ENCODE measurements at places on chromosomes 16 and 17.
A peak's percentile ranks its signal among the peaks of the same experiment; 100 is the strongest.

DNA sequence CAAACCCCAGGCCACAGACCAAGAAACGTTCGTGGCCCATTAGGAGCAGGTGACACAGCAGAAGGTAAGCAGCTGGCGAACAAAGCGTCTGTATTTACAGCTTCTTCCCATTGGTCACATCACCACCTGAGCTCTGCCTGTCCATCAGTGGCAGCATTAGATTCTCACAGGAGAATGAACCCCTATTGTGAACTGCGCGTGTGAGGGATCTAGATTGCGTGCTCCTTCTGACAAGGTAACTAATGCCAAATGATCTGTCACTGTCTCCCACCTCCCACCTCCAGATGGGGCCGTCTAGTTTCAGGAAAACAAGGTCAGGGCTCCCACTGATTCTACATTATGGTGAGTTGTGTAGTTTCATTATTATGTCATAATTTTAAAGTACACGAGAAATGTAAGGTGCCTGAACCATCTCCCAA lies 186.3 kb downstream of the CPPED1 start:
- no peak for DNase-seq

DNA sequence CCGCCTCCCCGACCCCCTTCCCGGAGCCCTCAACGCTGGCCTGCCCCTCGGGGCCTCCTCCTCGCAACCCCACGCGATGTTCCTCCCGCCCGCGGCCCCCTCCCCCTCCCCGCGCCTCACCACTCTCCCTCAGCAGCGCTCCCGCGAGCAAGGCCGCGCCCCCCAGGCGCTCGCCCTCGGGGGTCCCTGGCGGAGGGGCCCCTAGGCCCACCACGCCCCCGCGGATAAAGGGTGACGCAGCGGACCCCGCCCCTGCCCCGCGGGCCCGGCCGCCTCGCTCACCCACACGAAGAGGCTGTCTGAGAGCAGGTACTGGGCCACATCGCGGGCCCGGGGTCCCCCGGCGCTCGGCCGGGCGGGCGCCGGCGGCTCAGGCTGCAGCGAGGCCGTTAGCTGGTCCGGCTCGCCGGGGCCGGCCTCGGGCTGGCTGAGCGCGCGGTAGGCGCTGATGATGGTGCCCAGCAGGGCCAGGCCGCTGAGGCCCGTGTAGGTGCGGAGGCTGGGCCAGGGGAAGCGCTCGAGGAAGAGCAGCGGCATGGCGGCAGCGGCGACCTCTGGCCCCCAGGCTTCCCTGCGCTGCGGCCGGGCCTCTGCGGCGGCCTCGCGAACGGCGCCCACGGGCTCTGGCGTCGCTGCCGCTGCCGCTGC lies 430 bp downstream of the AMFR start:
- no peak for DNase-seq

DNA sequence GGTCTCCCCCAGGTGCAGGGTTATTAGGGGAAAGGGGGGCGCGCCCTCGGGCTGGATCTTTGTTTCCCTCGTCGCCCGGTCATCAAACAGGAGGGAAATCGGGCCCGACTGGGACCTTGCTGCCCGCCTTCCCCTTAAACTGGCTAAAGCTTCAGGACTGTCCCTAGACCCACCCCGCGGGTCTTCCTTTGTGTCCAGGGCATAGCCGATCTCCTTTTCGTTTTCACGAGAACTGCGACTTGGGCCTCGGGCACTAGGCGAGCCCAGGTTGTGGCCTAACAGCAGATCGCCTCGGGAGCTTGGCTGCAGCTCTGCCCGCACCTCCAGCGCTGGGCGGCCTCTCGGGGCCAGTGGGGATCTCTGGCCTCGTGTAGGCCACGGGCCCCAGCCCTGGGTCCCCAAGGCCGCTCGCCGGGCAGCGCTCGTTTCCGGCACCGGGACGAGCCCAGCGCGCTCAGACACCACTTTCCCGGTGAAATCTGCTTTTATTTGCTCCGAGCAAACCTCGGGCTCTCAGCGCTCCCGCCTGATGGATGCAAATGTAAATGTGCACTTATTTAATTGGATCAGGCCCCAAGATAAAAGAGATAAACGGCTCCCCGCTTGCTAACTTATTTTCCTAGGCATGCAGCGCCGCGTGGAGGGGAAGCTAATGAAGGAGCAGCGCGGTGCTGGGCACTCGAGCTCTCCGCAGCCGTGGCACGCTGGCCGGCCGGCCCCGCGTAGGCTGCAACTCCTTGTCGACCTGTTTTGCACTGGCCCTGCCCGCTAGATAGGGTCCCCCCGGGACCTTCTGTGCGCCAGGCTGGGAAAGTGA lies 7.8 kb downstream of the IRX5 start:
- DNase-seq = no peak

- DNase-seq = no peak
These were observed 47.6 kb downstream of the NLRC5 start for GRCh38 chr16:57036945-57037344.

DNA sequence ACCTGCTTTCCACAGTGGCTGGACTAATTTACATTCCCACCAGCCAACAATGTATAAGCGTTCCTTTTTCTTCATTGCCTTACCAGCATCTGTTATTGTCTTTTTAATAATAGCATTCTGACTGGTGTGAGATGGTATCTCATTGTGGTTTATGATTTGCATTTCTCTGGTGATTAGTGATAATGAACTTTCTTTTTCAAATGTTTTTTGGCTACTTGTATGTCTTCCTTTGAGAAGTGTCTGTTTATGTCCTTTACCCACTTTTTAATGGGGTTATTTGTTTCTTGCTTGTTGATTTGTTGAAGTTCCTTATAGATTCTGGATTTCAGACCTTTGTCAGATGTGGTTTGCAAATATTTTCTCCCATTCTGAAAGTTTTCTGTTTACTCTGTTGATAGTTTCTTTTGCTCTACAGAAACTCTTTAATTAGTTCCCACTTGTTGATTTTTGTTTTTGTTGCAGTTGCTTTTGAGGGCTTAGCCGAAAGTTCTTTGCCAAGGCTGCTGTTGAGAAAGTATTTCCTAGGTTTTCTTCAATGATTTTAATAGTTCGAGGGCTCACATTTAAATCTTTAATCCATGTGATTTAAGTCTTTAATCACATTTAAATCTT lies 26.8 kb downstream of the ITGAM start:
- no peak for DNase-seq

DNA sequence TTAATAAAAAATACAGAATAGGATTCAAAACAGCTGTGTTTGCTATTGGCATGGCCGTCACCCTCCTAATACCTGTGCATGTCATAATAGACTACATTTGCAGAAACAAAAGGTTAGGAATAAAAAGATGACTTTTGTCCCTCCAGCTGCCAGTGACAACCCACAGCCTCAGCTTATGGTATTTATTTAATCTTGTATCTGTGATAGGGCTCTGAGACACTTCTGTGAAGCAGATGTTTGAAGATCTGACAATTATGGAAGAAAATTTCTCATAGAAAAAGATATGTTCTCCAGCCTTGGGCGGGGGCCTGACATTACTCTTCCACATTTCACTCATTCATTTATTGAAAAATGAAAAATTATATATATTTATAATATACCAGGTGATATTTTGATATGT lies 62.2 kb downstream of the PITPNC1 start:
- no peak for DNase-seq

DNA sequence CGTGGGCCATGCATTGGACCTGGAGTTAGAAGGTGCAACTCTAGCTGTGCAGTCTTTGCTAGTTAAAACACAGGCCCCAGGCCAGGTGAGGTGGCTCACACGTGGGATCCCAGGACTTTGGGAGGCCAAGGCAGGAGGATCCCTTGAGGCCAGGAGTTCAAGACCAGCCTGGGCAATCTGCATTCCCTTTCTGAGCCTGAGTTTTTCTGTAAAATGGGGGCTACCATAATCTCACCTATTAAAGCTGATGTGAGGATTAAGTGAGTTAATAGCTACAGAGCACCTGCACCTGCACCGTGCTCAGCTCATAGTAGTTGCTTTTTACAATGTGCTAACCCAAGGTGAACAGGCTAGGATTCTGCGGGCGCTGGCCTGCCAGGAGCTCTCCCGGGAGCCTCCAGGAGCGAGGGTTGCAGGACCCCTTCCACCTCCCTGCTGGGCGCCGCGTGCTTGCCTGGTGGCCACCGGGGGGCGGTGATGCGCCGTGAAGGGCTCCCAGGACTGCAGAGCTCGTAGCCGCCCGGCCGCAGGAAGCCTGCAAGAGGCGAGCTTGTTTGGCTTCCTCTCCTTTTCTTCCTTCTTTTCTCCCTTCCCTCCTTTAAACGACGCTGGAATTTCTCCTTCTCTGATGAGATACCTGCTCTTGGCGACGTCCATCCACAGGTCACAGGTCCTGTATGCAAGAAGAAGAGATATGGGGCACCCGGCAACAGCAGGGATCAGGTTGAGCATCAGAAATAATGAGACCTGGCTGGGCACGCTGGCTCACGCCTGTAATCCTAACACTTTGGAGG lies 51.3 kb downstream of the ZFP90 start:
- DNase-seq = peak; percentile 74

- no peak for DNase-seq
These were observed 82.7 kb downstream of the PGS1 start for GRCh38 chr17:78460951-78461798.
